NCI-H1092 (cell line): ENCODE measurements at places on chromosomes 1 and 21.

GRCh38 chr1:7899741-7900140 lies 40.9 kb downstream of the TNFRSF9 start:
- no peak for DNase-seq

DNA sequence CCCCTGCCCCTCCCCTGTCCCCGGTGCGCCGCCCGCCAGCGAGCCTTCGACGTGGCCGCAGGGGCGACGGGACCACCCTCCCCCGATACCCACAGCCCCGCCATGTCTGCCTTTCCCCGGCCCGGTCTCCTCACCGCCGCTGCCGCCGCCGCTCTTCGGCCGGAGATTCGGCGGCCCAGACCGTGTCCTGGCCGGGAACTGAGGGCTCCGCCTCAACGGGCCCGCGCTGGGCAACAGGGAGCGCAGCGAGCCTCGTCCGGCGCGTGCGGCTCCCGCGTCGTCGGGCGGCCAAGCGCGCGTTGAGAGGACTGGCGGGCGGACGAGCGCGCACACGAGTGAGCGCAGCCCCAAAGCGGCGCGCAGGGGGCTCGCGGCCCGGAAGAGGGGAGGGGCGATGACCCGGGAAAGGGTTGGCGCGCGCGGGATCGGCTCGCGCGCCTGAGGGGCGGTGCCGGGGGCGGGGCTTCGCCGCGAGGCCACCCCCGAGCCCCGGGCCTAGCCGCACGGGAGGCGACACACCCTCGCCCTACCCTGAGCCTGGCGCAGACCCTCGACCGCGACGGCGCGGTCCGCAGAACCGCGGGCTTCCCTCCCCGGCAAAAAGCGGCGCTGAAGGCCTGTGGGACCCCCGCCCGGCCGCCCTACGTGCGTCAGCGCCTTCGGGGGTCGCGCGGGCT lies at the start of gene BTG3:
Gene BTG3 (minus strand): TSS at position 337 of the 677 bp plus-strand sequence. CDS start 3,757 bp downstream, outside the sequence.
- DNase-seq = peak; percentile 72

DNA sequence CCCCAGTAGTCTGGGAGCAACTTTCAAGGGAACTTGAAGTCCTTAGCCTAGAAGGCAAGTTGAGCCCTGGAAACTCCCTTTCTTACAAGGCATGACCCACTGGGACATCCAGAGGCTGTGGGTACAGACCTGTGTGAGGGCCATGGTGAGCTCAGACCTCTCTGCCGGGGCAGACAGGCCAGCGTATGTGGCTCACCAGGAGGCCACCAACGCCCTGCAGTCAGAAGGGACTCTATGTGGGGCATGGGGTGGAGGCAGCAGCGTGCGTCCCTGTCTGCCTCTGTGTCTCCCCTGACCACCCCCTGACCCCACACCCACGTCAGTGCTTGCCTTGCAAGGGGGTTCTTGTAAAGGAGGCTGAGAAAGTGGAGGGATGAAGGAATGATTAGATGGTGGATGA lies 10.8 kb downstream of the COQ8A start:
- no peak for DNase-seq

DNA sequence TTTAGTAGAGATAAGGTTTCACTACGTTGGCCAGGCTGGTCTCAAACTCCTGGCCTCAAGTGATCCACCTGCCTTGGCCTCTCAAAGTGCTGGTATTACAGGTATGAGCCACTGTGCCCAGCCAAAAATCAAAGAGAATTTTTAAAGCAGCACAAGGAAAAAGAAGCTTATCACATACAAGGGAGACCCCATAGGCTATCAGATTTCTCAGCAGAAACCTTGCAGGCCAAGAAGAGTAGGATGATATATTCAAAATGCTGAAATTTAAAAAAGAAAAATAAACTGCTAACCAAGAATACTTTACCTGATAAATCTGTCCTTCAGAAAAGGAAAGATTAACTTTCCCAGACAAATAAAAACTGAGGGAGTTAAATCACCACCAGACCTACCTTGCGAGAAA lies 43.2 kb downstream of the FLVCR1 start:
- no peak for DNase-seq

GRCh38 chr1:201739492-201740085 lies 89.4 kb upstream of the IPO9 start:
- peak; percentile 52 for DNase-seq
